Stomach (tissue), 19 donors: ENCODE measurements at places on chromosomes 6 and 20. TPM values are rescaled to one million over a fixed set of nuclear protein-coding genes. Genes with fewer than 3 reads are reported as not detected.

SNRPB gene
- total RNA-seq = 104 TPM

HTR1B gene
- total RNA-seq = 3.3 TPM

TNF gene
- not detected for total RNA-seq

ALDH5A1 gene
- total RNA-seq = 1.3 TPM

SDCBP2 gene
- total RNA-seq = 33.3 TPM

POLR1H gene
- 21.7 TPM for total RNA-seq

MRS2 gene
- total RNA-seq = 41.3 TPM

BFSP1 gene
- total RNA-seq = not detected

HLA-DMB gene
- 17.0 TPM for total RNA-seq

HUS1B gene
- not detected for total RNA-seq

PROKR2 gene
- total RNA-seq = not detected

LY6G6D gene
- total RNA-seq = not detected

TRIM15 gene
- not detected for total RNA-seq

TMEM244 gene
- not detected for total RNA-seq

TREM2 gene
- not detected for total RNA-seq
